ENCODE measurements at places on chromosomes 1 and 21.

GRCh38 chr1:59061876-59062275, 235.0 kb upstream of the FGGY start:
- DNase-seq, result no peak

GRCh38 chr1:202580619-202581018, 129.6 kb downstream of the SYT2 start:
- no peak for DNase-seq

- DNase-seq, result no peak
Measured at GRCh38 chr1:10787286-10787685, 9.2 kb downstream of the CASZ1 start.

DNA sequence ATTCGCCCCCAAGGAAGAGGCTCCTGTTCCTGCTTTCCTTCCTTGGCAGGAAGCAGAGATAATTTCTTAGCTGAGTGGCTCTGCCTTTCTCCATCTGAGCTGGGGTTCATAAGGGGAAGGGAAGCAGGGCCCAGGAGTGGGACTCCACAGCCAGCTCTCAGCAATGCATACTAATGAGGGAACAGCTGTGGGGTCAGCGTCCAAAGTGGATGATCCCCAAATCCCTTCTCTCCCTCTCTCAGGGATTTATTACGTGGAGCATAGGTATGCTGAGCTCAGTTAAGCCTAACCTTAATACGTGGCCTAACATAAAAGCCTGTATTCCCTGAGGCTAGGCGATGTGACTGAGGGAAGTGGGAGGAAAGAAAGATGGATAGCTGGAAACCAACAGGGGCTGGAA, 87.3 kb upstream of the CTTNBP2NL start:
- DNase-seq, result no peak

DNA sequence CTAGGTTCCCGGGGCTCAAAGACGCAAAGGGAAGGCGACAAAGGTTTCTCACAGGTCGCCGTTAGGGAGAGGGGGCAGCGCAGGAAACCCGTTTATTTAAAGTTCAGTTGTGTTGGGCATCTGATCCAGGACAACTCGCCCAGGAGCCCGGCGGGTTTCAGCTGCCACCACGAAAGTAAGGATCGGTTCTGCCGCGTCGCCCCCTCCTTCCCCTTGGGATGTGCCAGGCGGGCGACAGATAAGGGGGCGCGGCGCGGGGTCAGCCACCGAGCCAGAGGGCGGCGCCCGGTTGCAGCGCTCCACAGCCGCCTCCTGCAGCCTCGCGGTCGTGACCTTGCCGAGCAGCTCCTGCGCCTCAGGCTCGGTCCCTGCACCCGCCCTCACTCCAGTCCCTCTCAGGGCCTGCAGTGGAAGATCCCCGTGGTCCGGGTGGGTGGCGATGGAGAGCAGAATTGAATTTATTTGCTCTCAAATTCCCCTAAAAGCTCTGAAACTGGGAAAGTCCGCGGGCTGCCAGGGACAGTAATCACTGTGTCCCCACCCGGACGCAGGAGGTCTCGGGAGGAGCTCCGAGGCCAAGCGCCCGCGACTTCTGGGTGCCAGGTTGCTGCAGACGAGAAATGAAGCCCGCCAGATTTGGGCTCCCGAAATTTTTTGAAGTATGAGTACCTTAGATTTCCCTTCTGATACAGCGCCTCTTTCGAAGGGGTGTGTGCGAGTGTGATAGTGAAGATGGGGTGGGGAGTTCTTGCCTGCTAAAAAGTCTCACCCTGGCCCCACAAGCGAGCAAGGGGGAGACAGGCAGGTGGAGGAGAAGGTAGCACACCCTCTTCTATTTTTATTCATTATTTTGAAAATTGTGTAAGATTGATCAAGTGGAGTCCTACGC, 28.4 kb upstream of the NFIA start:
- no peak for DNase-seq

- no peak for DNase-seq
Measured at GRCh38 chr1:239011382-239011781, 375.0 kb upstream of the CHRM3 start.

Data from activated CD4-positive, alpha-beta T cell treated with anti-CD3 and anti-CD28 coated beads, Interleukin-2, Interleukin-4, amounts not matched to agents 100 ng/mL and 50 ng/mL, durations not matched to agents 16 hours and 8 hours (primary cell).